ENCODE measurements at places on chromosomes 1 and 21.

GRCh38 chr1:41646186-41646585, 161.7 kb upstream of the EDN2 start:
- DNase-seq = no peak

DNA sequence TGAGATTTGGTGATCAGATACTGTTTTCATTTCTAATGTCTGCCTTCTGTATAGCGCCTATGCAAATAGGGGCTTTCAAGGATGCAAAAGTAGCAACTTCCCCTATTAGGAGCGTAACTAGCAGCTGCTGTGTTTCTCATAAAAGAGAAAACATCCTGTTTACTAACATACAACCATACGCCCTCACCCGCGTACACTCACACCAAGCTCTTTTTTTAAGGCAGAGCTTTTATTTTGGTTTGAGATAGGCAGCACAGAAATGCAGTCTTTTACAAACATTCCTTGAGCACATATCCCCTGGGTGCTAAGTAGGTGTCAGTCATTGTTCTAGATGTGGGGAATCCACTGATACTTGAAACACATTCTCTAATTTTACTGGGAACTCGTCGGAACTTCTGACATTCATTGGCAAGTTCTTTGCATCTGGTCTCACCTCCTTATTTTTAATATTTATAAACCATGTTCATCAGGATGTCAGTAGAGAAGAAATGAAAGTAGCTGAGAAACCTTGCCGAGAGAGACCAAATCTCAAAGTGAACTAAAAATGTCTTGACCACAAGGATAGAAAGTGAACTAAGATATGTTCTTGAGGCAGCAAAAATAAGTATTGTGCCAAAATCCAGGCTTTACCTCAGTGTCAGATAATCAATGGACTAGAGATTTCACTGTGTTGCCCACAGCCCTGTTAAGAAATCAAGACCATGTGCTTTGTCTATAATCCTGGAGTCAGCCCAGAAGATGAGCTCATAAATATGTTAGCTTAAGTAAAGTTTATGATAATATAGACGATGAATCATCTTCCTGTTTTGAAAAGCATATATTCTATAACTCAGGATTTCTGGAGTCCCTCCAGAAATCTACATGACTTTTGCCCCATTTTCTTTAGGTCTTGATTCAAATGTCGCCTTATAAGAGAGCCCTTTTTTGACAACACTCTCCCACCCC, 350.9 kb downstream of the ST6GALNAC3 start:
- no peak for DNase-seq

DNA sequence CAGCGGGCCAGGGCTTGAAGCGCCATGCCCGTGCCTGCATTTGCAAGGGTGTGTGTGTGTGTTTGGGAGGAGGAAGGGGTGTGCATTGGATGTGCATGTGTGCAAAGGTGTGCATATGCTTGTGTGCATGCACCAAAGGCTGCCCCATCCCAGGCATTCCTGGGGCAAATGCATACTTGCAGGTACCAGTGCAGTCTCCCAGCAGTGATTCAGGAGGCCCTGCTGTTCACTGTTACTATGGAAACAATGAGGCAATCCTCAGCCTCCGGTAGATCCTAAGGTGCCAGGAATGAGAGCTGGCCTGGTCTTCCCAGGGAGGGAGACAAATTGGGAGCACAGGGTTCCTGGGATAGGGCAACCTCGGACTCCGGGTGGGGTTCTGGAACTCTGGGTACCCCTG, 7.5 kb upstream of the FNDC5 start:
- DNase-seq = no peak

DNA sequence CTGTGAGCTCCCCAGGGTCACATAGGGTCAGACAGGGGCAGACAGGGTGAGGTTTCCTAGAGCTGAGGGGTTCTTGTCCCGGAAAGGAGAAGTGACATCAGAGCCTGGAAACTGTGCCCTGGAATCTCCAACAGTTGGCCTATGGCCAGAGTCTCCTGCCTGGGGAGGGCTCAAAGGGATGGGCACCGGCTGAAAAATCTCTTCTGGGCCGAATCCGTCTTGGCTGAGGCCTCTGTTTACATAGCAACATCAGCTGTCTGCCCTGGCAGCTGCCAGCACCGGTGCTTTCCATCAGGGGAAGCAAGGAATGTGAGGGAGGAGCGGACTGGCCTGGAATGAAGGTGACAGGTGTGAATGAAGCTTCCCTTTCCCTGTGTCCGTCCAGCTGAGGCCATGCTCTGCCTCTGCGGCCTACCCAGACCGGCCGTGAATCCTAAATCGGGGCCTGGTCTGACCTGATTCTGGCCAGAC, 30.7 kb downstream of the VASH2 start:
- no peak for DNase-seq

DNA sequence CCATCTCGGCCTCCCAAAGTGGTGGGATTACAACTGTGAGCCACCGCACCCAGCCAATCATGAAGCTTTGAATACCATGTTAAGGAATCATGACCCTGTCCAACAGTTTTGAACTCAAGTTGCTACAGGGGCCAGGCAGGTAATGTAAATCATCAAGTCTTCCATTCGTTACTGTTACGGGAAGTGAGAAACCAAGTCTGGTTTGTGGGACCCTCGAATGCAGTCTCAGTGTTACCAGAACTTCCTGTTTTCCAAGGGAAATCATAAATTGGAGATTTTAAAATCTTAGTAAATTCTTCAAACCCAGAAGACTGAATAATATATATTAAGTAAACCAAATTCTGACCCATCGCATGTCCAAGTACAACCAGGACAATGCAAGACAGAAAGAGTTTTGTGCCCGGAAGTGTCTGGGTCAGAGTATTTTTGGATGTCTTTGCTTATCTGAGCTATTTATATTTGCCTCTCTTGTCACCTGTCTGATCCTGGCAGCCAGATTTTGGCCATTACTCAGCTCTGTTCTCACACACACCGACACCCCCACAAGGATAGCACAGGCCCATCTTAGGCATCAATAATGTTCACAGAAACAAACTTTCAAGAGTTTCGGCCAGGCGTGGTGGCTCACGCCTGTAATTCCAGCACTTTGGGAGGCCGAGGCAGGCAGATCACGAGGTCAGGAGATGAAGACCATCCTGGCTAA, 8.8 kb downstream of the ATP5IF1 start:
- DNase-seq = no peak

GRCh38 chr1:1069711-1070676, 4.1 kb downstream of the RNF223 start:
- no peak for DNase-seq

DNA sequence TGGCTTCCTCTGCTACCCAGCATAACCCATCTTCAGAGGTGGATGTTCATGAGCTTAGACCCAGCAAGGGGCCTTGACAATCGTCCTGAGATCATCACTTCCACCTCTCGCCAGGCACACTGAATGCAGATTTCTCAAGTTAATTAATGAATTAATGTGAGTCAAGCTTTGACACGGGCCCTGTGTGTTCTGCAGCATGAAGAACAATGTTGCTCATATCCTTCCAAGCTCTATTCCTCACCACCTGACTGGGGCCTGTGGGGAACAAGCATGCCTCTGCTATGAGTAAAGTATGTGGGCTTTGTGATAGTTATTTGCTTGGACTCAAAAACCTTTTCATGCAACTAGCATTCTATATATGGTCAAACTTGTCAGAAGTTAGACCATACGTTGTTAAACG, 122.0 kb downstream of the SEC16B start:
- DNase-seq = no peak

DNA sequence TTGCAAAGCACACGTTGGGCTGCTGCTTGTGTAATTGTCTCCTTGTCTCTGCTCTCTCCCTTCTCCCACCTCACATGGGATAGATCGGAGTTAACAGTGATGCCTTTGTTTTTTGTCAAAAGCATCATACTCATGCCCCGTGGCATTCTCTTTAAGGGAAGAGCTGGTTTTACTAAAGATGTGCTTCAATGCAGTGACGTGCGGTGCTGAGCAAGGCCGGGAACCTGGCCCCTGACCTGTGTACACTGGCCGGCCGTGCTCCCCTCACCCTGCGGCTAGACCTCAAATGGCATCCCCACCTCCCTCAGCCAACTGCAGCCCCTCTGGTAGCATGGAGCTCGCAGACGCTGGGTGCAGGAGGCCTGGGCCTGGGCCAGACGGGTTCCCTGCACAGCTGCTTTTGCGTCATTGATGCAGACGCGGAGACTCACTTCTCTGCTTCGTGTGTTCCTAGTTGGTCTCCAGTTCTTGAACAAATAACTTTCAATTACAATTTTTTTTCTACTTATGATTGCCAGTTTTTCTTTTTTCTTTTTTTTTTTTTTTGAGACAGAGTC, 19.9 kb downstream of the AGPAT3 start:
- DNase-seq = no peak

- DNase-seq = no peak
Measured at GRCh38 chr1:209542585-209542984, 40.9 kb upstream of the CAMK1G start.

DNA sequence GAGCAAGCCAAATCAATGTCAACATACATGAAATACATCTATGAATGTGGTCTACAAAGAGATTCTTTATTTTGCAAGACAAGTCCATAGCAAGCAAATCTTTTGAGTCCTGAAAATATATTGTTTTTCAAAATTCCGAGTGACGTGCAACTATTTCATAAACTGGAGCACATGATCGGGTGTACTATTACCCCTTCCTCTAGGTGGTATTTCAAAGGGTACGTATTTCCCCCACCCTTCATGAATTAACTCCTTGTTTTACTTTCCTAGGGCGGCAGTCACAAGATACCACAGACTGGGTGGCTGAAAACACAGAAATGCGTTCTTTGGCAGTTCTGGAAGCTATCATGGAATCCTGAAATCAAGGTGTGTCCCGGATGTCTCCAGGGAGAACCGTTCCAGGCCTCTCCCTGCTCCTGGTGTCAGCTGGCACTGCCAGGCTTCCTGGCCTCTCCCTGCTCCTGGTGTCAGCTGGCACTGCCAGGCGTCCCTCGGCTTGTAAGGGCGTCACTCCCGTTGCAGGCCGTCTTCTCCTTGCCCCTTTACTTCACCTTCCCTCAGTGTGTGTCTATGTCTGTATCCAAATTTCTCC, 55.3 kb downstream of the RIPK4 start:
- no peak for DNase-seq

DNA sequence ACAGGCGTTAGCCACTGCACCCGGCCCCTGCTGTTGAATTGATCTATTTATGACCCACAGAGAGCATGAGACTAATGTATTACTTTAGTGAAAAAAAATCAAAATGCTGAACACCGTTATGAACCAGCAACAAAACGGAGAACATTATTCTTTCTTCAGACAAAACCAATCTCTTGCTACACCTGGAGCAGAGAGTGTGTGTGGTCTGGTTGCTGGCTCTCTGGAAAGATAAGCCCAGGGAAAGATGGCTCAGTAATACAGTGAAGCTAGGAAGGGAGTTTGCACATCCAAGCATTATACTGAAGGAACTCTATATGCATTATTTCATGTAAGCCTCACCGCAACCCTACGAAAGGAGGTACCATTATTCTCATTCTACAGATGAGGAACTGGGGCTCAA, 117.0 kb downstream of the GLUL start:
- no peak for DNase-seq

DNA sequence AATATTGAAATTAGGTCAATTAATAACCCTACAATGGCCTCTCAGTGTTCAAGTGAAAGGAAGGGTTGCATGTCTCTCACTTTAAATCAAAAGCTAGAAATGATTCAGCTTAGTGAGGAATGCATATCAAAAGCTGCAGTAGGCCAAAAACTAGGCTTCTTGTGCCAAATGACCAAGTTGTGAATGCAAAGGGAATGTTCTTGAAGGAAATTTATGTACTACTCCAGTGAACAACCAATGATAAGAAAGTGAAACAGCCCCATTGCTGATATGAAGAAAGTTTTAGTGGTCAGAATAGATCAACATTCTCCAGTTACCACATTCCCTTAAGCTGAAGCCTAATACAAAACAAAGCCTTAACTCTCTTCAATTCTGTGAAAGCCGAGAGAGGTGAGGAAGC, 10.0 kb downstream of the MAEL start:
- no peak for DNase-seq

DNA sequence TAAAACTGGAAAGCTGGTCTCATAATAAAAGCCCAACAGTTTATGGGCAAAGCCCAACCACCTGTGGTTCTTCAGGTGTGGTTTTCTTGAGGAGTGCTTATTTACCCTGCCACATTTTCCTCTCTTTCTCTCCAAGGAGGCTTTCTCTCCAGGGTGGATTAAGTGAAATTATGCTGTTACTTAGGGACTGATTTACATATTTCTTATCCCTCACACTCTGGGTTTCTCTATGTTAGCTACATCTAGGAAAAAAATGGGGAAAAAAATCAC, 4.8 kb downstream of the TBX19 start:
- no peak for DNase-seq

- DNase-seq = no peak
Measured at GRCh38 chr21:28943631-28944030, 49.0 kb downstream of the LTN1 start.

DNA sequence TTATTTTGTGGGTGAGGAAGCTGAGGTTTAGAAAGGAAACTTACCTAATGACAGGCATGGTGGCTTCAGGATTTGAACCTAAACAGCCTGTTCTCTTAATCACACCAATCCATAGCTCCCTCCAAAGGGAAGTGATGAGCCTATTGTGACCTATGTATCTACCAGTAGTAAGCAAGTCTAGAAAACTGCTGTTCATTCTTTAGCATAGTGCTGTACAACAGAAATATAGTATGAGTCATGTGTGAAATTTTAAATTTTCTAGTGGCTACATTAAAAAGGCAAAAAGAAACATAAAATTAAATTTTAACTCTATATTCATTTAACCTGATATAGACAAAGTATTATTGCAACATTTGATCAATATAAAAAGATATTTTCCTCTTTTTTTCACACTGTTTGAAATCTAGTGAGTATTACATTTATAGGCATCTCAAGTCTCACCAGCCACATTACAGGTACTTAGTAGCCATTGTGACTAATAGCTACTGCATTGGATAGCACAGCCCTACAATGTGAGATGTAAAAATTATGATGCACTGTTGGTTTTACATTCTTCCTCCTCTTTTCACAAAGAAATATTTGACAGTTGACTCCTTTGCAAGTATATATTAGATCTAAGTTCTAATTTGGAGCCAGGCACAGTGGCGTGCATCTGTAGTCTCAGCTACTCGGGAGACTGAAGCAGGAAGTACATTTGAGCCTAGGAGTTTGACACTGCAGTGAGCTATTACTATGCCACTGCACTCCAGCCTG, 16.6 kb downstream of the IPO9 start:
- no peak for DNase-seq

DNA sequence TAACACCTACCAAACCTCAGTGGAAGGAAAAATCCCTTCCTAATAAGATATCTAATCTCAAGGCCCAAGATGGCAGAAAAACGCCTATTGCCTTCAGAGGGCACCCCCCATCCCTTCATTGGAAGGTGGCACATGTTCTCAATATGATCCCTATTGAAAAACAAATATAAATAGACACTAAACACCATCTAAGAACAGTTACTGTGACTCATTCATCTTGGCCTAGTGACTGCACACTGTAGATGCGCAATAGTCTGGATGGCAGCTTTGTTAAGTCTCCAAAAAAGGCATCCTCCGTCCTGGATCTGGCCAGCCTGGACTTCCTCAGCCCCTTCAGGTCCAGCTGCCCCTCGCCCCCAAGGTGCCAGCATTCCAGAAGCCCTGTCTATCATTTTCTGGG, 121.9 kb downstream of the CAPN8 start:
- no peak for DNase-seq

Measured in GM04504 (cell line).